Pancreas (tissue), 10 donors: ENCODE measurements at places on chromosomes 12 and 14.

DNA sequence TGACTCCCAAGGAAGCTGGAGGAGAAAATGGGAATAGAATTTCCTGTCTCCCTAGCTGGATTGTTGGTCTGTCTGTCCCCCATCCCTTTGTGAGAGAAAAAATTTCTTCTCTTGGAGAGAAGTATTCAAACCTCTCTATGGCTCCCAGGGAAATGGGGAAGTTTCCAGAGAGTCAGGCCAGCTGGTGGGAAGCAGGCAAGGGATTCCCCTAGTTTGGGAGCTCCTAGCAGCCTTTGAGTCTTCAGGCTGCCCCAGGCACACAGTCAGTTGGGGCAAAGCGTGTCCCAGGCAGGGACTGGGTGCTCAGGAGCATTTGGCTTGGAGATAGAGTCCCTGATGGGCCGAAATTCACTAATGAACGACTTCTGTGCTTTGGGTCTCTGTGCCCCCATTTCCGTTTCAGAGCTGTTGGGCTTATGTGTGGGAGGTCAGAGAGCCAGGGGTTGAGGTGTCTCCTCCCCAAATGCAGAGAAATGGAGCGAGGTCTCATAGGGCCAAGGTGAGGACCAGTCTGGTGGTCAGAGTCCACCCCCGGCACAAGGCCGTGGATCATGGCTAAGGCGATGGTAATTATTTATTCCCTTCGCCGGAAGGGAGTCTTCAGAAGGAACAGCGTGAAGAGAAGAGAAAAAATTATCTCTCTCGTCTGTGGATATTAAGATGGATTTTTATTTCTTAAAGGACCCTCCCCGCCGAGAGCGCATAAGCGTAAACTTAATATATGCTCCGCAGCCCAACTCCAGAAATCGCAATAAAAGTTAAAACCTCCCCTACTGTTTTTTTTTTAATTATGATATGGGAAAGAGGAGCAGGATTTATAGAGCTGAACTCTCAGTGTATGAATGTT lies 6.6 kb upstream of the HOXC9 start:
- DNase-seq: no peak

- peak; percentile 70 for DNase-seq
Measured at GRCh38 chr12:127677537-127678131, 589.3 kb upstream of the TMEM132C start.

- DNase-seq: no peak
Measured at GRCh38 chr14:68286667-68287066, 467.1 kb downstream of the RAD51B start.

- peak; percentile 44 for DNase-seq
Measured at GRCh38 chr12:46382408-46382963, 9.9 kb upstream of the SLC38A2 start.

GRCh38 chr12:74917743-74918142 lies 291.9 kb downstream of the KCNC2 start:
- DNase-seq: no peak

- DNase-seq: no peak
Measured at GRCh38 chr14:37546621-37547447, 48.2 kb downstream of the FOXA1 start.

GRCh38 chr12:50901685-50902113 lies 50.6 kb upstream of the HIGD1C start:
- DNase-seq: no peak

DNA sequence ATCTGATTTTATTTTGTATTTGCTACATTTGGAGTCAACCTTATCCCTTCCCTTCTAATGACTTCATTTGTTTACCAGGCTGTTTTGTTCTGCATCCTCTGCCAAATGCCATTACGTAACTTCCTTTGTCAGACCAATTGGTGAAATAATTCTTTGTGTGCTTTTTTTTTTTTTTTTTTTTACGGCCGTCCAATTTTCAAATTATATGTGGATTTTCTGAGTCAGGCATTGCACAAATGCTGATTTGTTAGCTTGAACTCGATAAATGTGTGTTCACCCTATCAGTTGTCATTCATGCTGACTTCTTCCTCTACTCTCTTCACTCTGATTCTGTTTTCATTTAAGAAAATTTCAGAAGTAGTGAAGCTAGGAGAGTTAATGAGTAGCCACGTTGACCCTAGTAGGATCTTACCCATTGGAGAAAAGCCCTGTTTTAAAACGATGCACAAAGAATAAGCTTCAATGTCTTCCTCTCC lies 386.2 kb downstream of the DIO2 start:
- no peak for DNase-seq

GRCh38 chr12:89264837-89265236 lies 87.5 kb downstream of the DUSP6 start:
- DNase-seq: no peak

GRCh38 chr12:12138203-12139154 lies 67.7 kb downstream of the BCL2L14 start:
- DNase-seq: no peak

GRCh38 chr12:86663716-86664115 lies 407.5 kb upstream of the MGAT4C start:
- DNase-seq: no peak

- DNase-seq: no peak
Measured at GRCh38 chr12:62692884-62693283, 226.3 kb downstream of the MON2 start.

DNA sequence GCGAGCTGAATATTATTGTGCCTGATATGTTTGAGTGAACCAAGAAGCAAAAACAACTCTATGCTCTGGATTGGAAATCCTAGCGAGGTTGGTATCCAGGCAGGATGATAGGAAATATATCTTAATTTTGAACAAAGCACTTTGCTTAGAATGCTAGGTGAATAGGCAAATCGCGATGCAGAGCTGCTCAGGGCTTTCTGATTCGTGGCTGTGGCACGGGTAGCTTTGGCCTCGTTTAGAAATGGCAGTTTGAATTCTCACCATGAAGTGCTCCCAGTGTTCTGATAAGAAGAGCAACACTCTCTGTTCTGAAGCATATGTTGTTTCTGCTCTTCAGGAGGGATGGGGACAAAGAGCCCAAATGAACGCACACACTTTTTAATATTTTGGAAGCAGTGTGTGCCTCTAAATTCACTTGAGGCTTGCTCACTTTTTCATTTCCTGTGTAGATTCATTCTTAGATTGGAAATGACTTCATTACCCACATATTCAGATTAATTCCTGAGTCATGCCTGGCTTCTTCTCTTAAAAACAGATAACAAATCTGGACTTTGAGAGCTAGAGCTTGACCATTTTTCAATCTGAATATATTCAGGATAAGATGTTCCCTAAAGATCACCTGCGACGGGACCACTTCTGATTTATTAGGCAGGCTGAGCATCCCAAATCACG lies 200.9 kb downstream of the RPAP3 start:
- no peak for DNase-seq

- peak; percentile 46 for DNase-seq
Measured at GRCh38 chr14:100160534-100160916, 1.1 kb upstream of the DEGS2 start.

DNA sequence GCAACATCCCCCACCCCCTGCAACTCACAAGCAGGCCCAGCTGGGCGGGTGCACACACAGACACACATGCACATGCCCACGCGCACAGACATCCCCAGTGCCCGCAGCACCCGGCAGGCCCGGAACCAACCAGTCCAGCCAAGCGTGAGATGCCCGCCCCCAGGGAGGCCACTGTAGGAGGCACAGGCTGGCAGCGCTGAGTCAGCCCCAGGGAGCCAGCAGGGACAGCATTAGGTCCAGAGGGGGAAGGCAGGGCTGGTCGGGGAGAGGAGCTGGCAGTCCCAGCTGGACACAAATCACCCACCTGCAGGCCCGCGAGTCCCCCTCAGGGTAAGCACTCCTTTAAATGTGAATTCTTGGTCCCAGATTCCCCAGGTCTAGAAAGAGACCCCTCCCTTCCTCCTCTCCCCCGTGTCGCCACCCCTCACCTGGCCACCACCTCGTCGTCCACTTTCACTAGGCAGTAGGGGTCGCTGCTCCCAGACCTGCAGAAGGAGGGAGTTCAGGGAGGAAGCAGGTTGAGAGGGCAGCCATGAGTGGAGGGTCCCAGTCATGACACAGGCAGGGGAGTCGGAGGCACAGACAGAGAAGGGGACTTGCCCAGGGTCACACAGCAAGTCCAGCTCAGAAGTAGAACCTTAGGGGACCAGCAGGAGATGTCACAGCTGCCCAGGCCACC lies 5.0 kb downstream of the RASAL1 start:
- no peak for DNase-seq

- DNase-seq: no peak
Measured at GRCh38 chr12:102722147-102722546, 194.9 kb downstream of the PAH start.

DNA sequence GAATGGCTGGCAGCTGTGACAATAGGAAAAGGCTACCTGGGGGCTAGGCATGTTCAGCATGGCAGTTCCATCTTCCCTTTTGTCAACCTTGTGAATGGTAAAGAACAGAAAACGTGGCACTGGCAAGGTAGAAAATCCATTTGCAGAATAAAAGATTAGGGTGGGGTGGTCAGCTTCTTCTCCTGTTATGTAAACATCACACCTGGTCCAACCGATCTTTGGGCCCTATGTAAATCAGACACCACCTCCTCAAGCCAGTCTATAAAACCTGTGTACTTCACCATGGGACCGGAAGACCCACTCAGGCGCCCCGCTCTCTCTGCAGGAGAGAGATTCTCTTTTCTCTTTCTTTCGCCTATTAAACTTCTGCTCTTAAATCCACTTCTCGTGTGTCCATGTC lies 19.6 kb upstream of the TMEM30B start:
- no peak for DNase-seq

DNA sequence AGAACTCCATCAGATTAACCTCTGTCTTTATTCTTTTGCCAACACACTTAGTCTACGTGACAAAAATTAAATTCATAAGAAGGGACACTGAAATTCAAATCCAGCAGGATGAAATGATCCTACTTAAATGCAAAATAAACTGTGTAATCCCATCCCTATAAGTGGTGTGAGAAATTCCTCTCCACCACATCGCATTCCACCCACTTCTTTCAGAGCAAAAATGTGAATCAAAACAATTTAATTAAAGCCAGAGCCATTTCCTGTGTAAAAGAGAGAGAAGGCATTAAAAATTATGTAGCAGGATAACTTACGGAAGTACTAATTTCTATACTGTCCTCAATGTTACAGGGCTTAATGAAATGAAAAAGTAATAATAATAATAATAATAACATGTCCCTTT lies 844.3 kb downstream of the GALC start:
- no peak for DNase-seq

- DNase-seq: no peak
Measured at GRCh38 chr14:92215579-92215978, 93.8 kb downstream of the CPSF2 start.

DNA sequence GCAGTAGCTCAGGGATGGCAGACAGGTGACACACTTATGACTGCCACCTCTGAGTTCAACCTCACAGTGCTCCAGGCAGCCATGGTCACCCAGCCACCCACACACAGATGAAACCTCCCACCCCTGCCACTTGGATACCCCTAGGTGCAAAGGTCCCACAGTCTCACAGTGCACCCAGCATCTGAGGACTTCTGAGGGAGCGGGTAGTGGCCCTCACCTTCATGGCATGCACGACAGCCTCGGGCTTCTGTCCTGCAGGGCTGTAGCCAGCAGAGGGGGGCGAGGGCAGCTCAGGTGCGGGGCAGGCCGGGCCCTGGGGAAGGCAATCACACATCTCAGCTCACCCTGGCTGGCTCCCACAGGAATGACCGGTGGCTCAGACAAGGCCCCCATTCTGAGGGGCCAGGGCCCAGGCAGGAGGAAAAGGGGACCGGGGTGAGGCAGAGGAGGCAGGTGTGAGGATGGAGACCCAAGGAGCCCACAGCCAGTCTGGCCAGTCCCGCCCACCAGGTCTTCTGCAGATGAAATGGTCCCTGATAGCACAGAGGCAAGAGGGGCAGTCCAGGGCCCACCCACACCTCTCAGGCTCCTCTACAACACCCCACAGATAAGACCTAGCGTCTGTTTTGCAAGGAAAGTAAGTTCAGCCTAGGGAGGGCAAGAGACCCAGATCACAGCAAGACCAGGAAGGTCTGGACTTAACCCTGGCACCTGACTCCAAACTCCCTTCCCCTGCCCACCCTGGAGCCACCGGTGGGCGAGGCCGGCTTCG lies 35.8 kb downstream of the CCNK start:
- no peak for DNase-seq

- no peak for DNase-seq
Measured at GRCh38 chr14:29503903-29504302, 423.7 kb downstream of the PRKD1 start.

DNA sequence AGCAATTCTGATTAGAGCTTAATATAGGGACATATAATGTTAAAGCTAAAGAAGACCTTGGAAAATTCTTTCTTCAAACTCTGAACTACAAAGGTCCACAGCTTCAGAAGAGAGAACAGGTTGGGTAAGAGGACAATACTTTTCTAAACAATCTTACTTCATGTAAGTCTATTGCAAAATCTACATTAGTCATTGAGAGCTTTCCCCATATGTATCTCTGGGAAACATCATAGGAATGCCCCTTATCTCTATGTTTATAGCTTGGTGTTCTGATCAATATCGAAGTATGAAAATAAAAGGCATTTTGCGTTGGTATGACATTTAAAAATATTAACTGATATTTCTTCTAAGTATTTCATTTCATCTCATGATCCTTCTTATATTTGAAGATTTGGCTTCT lies 962.6 kb downstream of the AACS start:
- DNase-seq: no peak

DNA sequence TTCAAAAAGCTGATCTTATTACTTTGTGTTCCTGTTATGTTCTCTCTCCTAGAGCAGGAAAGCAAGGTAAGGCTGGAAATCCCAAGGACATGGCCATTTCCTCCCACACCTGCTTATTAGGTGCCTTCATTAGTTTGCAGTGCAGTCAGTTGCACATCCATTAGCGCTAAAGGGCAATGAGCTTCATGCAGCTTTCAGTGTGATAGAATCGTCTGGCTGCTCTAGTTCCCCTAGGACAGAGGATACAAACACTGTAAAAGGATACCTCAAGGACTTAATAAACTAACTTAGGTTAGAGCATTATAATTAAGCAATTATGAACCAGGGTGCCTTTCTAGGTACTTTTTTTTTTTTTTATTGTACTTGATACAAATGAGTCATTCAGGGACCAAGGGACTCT lies 21.1 kb downstream of the TMEM117 start:
- DNase-seq: no peak

DNA sequence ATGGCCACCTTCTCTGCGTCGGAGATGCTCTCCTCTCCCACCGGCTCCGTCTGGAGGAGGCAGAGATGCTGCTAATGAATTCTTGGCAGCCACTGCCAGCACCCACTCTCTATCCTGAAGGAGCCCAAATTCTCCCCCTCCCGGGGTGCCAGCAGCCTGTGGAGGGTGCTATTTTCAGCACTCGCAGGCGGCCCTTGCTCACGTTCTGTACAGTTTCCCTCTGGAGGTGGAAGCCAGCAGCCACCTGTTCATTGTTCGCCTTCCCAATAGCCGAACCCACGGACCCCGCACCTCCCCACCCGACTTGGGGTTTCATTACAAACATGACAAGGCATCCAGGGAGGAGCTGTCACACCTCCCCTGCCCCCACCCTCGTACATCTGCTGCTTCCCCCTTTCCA lies 27.8 kb downstream of the SNRNP35 start:
- no peak for DNase-seq

- no peak for DNase-seq
Measured at GRCh38 chr14:63662776-63663175, 21.1 kb upstream of the WDR89 start.
